ENCODE measurements at places on chromosomes 3 and 15.

DNA sequence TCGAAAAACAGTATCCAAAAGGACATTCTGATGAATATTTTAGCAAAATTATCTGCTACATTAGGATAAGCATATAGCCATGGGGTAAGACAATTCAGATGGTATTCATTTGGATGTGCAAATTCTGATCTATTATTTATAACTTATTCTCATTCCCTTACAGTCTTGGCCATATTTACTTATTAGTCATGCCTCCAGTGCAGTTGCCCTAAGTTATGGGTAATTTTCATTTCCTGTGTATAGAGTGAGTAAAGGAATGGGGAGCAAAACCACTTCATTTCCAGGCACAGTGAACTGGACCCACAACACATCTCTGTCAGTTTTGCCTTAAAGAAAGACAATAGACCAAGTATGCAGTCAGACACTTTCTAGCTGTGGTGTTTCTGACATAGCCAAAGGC, 134.3 kb downstream of the POLQ start:
- DNase-seq, result no peak

GRCh38 chr3:40782111-40782721, 257.5 kb downstream of the ZNF621 start:
- no peak for DNase-seq

- peak; percentile 19 for DNase-seq
Observed at GRCh38 chr3:12557473-12558100, 700 bp downstream of the MKRN2 start.

DNA sequence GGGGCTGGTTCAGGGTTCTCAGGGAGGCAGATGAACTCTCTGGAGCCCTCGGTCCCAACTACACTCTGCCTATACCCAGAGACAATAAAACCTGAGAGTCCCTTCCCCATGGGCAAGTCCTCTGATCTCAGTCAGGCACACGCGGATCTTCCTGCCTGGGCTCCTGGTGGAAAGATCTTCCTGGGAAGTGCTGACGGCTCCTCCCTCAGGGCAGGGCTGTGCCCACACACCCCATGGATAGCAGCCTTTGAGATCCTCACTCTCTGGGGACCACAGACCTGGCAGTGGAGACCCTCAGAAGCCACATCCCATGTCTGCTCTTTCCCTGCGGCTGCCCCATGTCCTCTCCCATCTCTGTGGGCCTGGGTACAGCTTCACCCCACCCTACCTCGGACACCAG, 10.4 kb downstream of the SH2D7 start:
- no peak for DNase-seq

DNA sequence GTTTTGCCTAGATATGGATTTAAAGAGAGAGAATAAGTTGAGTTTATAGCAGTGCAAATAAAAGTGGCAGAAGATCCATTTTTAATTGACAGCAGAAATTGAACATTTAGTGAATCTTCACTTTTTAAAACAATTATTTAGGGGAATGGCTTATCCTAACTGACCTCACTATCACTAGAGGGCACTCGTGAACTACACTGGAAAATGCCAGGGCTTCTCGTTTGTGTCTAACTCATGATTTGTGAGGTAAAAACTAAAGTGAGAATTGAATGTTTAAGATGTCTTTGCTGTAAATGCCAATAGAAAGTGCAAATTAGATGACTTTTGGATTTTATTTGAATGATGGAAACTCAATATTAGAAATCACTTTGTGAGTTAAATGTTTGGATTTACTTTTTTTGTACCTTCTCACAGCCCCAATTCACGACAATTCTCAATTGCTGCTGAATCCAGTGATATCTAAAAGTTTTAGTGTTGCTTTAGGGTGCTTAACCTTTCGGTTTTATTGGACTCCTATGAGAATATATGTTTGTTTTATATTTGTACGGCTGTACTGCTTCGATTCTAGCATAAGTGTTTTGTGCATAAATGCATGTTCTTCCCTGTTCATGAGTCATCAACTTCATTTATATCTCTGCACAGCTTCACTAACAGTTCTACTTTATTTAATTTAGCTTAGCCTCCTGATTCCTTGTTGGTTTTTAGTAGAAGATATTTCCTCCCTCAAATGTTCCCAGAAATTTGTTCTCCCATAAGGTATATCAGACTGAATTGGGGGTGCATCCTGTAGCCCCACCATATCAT, 462.1 kb downstream of the MFSD1 start:
- peak; percentile 64 for DNase-seq

DNA sequence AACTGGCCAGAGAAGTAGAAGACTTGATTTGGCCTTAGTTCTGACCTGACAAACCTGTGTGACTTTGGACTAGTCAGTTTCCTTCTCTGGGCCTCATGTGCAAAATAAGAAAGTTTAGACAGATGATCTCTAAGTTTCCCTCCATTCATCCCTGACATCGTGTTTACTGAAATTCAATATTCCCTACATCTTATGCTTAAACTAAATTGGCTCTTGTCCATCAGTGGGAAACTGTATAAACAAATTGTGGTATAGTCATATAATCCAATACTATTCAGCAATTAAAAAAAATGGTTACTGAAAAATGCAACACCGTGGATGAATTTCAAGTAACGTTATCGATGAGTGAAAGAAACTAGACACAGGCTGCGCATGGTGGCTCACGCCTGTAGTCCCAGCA, 64.4 kb upstream of the HRH1 start:
- DNase-seq, result no peak

GRCh38 chr3:119817583-119818363, 35.9 kb downstream of the NR1I2 start:
- DNase-seq, result no peak

GRCh38 chr3:72144773-72145505, 360.0 kb upstream of the PROK2 start:
- DNase-seq, result no peak

DNA sequence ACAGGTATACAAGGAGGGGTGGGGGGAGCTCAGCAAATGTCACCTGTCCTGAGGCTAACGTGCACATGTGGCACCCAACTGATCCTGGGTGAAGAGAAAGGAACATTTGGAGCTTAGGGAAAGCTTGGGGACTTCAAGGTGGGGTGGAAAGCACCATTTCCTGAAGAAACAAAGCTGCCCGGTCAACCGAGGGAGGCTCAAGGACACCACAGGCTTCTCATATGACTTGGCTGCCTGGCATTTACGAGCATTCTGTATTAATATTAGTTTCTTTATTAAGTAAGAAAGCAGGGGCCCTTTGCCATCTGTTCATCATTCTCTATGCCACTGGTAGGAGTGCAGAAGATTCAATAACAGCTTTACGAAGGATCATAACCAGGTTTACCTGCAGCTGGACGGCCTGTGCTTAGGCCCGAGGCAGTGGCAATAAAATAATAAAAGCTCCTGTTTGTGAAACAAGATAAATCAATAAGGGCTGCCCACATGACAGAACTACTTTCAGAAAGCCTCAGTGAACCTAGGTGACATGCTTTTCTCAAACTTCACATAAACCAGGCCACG, 54.0 kb downstream of the ETV5 start:
- no peak for DNase-seq

- no peak for DNase-seq
Observed at GRCh38 chr3:137061186-137061585, 103.4 kb downstream of the IL20RB start.

GRCh38 chr3:67937498-67938118, 283.2 kb upstream of the SUCLG2 start:
- DNase-seq, result no peak

GRCh38 chr3:15756505-15756904, 41.3 kb downstream of the ANKRD28 start:
- no peak for DNase-seq

GRCh38 chr15:62165104-62165792, at the start of gene C2CD4B:
Gene C2CD4B, minus strand, starts transcription at chr15:62165285. Its CDS starts 301 bp downstream, at chr15:62164984.
- no peak for DNase-seq

DNA sequence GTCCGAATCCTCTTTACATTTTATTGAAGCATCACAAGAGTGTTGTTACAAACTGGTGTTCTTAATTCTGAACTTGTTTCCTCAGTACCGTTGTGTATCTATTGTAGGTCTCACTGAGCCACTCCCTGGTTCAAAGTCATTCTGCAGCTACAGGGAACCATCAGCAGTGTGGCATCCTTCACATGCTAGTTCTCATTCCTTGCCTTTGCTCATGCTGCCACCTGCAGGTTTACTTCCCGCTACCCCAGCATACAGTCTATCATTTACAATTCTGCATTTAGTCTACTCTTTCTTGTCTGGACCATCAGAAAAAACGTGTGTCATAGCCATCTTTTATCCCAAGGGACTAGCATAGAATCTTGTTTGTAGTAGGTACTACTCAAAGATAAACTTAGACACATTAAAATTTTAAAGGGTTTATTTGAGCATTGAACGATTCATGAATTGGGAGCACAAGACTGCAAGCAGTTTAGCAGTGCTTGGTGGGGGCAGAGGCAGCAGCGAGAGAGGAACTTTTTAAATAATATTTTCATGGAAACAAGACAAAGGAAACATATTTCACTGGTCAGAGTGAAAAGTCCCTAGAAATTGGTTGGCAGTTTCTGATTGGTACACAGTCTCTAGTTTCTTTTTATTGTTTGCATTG, 402.1 kb downstream of the CADM2 start:
- DNase-seq, result peak; percentile 36

DNA sequence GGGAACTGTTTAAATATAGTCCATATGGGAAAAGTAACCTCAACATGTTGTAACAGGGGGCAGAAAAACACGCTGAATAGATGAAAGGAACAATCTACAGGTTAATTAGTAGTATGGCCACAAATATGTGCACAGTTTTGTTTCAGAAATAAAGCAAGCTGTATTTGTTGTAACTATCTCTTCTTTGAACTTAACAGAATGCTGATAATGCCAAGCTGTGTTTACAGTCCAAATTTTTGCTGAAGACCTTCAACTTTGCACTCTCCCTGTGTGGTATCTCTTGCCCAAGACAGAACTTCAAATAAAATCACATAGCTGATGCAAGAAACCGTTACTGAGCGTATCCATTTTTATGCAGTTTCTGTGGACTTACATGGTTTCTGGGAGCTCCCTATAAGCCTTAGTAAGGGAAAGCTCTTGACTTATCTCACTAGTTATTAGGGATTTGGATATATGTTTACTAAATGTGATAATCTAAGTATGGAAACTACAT, 425.4 kb upstream of the TPRG1 start:
- no peak for DNase-seq

- no peak for DNase-seq
Observed at GRCh38 chr3:70049761-70050160, 50.2 kb downstream of the SAMMSON start.

DNA sequence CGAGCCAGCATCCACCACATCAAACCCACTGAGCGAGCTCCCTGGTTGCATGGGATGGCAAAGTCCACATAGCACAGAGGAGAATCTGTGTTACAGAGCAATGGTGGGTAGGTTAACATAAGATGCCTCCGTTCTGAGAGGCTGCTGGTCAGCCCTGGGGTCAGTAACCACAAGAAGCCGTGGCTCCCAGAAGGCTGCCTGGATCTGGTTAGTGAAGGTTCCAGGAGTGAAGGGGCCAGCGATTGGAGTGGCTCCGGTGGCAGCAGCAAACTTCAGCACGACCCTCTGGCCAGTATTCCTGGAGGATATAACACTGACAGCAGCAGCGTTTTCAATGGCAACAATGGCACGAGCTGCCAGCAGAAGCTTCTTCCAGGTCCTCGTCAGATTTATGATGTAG, 18.4 kb upstream of the PIGZ start:
- no peak for DNase-seq

DNA sequence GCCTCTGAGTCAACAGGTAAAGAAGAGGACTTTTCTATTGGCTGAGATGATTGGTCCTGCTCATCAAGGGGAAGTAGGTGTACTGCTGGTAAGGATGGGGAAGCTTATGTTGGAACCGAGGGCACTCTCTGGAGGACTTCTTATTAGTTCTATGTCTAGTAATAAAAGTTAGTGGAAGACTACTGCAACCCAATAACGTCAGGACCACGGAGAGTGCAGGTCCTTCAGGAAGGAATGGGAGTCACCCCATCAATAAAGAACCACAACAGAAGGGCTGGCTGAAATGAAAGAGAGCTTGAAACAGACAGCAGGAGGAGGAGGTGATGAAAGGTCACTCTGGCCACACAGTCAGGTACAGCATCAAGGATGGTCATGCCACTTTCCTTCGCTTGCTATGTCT, 68.8 kb upstream of the PRR23E start:
- no peak for DNase-seq

DNA sequence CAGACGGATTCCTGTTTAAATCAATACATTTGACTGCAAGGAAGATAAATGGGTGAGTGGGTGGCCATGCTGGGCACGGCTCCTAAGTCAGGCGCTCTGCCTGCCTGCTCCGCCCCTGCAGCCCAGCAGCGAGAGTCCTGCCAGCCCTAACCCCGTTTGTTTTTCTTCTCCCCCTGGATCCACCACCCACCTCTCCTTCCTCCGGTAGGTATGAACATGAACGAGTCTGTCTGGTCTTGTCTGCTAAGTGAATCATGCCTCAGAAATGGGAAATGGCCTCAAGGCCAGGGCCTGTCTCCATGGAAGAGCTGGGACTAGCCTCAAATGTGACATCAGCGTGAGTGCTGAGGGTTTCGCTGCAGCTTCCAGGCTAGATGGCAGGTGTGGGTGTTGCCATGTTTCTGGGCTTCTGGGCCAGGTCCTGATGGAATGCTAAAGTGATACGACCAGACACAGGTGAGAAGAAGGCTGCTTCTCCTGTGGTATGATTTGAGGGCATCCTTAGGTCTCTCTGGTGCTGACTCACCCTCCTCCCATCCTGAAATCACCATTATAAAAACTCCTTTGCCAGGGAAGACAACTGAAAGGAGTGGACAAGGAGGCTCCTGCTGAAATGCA, 5.6 kb upstream of the FEM1B start:
- no peak for DNase-seq

DNA sequence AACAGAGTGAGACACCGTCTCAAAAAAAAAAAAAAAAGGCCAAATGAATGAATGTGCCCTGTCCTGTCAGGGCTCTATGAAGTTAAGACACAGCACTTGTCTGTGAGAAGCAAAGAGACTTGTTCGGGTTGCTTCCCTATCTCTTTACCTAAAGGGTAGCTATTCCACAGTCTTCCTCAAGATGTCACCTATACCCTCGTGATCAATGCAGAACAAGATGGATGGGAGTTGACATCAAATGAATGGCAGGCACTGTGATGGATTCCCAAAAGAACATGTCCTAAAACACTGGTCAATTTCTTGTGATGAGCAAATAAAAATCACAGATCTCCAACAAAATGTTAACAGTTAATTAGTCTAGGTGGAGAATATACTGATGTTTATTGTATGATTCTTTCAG, 9.5 kb downstream of the TADA3 start:
- DNase-seq, result no peak

- no peak for DNase-seq
Observed at GRCh38 chr3:42764115-42764514, 8.9 kb downstream of the CCDC13 start.
